HepG2 (cell line): ENCODE measurements at places on chromosomes 6 and 20.
A peak's percentile ranks its signal among the peaks of the same experiment; 100 is the strongest.

GRCh38 chr6:87932361-87932760 is 115.3 kb upstream of the SPACA1 start:
- no peaks in the 10 kb centered on the region; the same call in 1 of the 2 replicates for H3K27me3 ChIP-seq
- H3K4me3 ChIP-seq, result no peak overlapping the region
- peak; percentile 9 for DNase-seq
- H3K36me3 ChIP-seq, result no peaks in the 10 kb centered on the region
- no peak overlapping the region for H3K27ac ChIP-seq

GRCh38 chr6:118648866-118649554 is 2.4 kb downstream of the CEP85L start:
- no peak overlapping the region for H3K27ac ChIP-seq
- no peak for DNase-seq
- H3K36me3 ChIP-seq, result no peaks in the 10 kb centered on the region
- peaks cover 21% of the 10 kb centered on the region for H3K4me1 ChIP-seq
- no peak overlapping the region for H3K4me3 ChIP-seq

DNA sequence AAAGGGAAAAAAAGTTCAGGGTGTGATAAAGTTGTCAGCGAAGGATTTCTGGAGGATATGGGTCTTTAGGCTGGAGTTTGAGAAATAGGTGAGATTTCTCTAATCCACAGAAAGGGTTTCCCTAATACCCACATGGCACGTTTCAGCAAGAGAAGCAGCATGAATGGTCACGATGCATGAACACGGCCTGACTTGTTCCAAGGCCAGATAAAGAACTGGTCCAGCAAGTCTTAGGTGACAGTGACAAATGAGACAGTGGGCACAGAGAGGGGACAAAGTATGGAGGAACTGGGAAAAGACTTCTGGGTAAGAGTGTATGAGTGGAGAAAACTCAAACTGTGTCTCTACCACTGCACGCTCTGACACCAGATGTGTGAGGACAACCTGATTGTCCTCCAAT is 262.0 kb upstream of the FOXQ1 start:
- H3K27ac ChIP-seq, result no peak overlapping the region
- peaks cover 46% of the 10 kb centered on the region for H3K4me1 ChIP-seq
- DNase-seq, result no peak
- H3K27me3 ChIP-seq, result no peaks in the 10 kb centered on the region

DNA sequence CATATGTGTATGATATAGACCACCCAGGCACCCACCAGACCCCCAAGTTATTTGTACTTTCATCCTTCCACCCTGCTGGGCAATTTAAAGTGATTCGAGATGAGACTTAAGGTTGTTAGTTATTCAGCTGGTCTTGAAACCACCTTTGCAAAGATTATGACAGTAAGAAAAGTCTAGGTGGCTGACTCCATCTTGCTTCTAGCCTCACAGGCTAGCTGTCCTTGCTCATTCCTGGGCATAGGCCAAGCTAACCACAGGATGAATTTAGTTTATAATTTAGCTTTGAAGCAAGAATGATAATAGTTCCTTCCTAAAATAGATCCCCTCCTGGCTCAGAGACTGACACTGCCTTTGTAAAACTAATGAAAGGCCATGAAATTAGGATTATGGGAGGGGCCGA is 71.9 kb upstream of the IYD start:
- H3K27me3 ChIP-seq, result peaks cover 2% of the 10 kb centered on the region; the same call in 1 of the 2 replicates
- H3K4me3 ChIP-seq, result no peak overlapping the region
- no peak for DNase-seq

GRCh38 chr20:46145713-46146112 is 27.6 kb downstream of the CD40 start:
- no peak overlapping the region for H3K27ac ChIP-seq
- H3K4me1 ChIP-seq, result no peaks in the 10 kb centered on the region
- H3K4me3 ChIP-seq, result no peak overlapping the region
- no peaks in the 10 kb centered on the region for H3K36me3 ChIP-seq

GRCh38 chr20:20743511-20744169 is 31.2 kb upstream of the RALGAPA2 start:
- H3K4me3 ChIP-seq, result peak overlapping the region; percentile 64
- H3K27ac ChIP-seq, result peak overlapping the region; percentile 8
- peaks cover 12% of the 10 kb centered on the region; the same call in 2 of the 3 replicates for H3K27me3 ChIP-seq
- no peaks in the 10 kb centered on the region for H3K36me3 ChIP-seq
- peak; percentile 57 for DNase-seq

DNA sequence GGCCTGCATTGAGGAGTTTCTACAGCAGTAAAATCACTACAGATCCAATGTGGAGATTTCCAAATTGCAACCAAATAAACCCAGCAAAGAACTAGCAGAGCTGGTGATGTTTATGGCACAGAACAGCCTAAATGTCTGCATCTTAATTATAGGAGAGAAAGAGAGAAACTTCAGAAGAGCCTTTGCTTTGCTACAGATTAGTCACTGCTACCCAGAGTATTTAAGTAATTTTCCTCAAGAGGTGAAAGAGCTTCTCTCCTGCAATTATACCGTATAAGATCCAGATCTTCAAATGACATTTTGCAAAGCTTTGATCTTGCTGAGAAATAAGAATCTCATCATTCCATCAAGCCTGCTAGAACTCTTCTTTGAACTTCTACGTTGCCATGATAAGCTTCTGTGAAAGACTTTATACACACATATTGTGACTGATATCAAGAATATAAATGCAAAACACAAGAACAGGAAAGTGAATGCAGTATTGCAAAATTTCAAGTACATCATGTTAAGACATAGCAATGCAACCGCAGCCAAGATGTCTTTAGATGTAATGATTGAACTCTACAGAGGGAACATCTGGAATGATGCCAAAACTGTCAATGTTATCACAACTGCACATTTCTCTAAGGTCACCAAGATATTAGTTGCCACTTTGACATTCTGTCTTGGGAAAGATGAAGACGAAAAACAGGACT is 48.0 kb downstream of the MKKS start:
- no peak for DNase-seq
- no peaks in the 10 kb centered on the region for H3K27me3 ChIP-seq
- no peak overlapping the region for H3K4me3 ChIP-seq
- H3K4me1 ChIP-seq, result peaks cover 17% of the 10 kb centered on the region
- H3K36me3 ChIP-seq, result no peaks in the 10 kb centered on the region
- no peak overlapping the region for H3K27ac ChIP-seq

DNA sequence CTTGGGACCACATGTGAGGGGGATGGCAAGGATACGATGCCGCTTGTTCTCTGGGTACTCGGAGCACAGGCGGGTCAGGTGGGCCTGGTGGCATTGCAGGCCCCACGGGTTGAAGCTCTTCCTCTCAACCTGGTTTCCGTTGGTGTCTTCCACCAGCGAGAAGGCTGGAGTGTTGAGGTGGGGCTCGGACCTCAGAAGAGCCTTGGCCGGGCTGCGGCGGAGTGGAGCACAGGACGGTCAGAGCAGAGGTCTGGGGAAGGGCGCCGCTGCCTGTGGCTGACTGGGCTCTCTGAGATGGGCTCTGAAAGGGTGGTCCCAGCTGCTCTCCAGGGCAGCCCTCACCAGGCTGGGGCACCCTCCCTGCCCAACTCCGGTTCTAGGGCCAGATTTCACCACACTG is 15.2 kb upstream of the UQCC2 start:
- no peaks in the 10 kb centered on the region; the same call in 1 of the 2 replicates for H3K27me3 ChIP-seq
- DNase-seq, result no peak
- H3K4me1 ChIP-seq, result no peaks in the 10 kb centered on the region
- H3K36me3 ChIP-seq, result no peaks in the 10 kb centered on the region
- H3K27ac ChIP-seq, result no peak overlapping the region

GRCh38 chr6:48194596-48195295 is 83.7 kb upstream of the PTCHD4 start:
- no peaks in the 10 kb centered on the region for H3K27me3 ChIP-seq
- no peaks in the 10 kb centered on the region for H3K36me3 ChIP-seq
- no peak overlapping the region for H3K4me3 ChIP-seq
- no peak for DNase-seq

- H3K4me3 ChIP-seq, result no peak overlapping the region
- no peaks in the 10 kb centered on the region for H3K36me3 ChIP-seq
- no peak for DNase-seq
- H3K27me3 ChIP-seq, result no peaks in the 10 kb centered on the region
- peaks cover 30% of the 10 kb centered on the region for H3K4me1 ChIP-seq
- no peak overlapping the region for H3K27ac ChIP-seq
Observed at GRCh38 chr20:53837126-53837826, 233.1 kb downstream of the BCAS1 start.

GRCh38 chr20:1711826-1712601 is 54.4 kb upstream of the SIRPG start:
- H3K27ac ChIP-seq, result no peak overlapping the region
- no peaks in the 10 kb centered on the region for H3K4me1 ChIP-seq
- H3K4me3 ChIP-seq, result no peak overlapping the region
- no peak for DNase-seq
- H3K27me3 ChIP-seq, result peaks cover 19% of the 10 kb centered on the region

- H3K36me3 ChIP-seq, result no peaks in the 10 kb centered on the region
- no peak overlapping the region for H3K27ac ChIP-seq
- no peak for DNase-seq
- H3K4me3 ChIP-seq, result no peak overlapping the region
- no peaks in the 10 kb centered on the region for H3K4me1 ChIP-seq
Observed at GRCh38 chr6:163720005-163720404, 305.5 kb downstream of the QKI start.

DNA sequence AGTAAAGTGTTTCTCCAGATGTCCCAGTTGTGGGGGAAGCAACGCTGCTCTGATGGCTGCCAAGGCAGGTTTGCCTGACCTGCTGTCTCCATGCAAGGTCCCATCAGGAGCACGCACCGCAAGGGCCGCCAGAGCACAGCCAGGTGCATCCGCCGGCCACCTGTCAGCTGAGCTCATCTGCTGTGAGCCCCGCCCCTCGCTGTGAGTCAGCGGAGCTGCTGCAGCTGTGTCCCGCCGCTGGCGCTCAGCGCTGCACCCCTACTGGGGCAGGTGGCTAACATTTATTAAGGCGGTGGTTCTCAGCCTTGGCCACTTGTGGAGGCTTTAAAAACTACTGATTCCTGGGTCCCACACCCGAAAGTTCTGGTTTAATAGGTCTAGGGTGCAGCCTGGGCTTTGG is 225.7 kb downstream of the UST start:
- no peak overlapping the region for H3K27ac ChIP-seq
- H3K36me3 ChIP-seq, result no peaks in the 10 kb centered on the region
- no peaks in the 10 kb centered on the region; the same call in 1 of the 2 replicates for H3K27me3 ChIP-seq
- H3K4me1 ChIP-seq, result peaks cover 22% of the 10 kb centered on the region
- peak; percentile 21 for DNase-seq

DNA sequence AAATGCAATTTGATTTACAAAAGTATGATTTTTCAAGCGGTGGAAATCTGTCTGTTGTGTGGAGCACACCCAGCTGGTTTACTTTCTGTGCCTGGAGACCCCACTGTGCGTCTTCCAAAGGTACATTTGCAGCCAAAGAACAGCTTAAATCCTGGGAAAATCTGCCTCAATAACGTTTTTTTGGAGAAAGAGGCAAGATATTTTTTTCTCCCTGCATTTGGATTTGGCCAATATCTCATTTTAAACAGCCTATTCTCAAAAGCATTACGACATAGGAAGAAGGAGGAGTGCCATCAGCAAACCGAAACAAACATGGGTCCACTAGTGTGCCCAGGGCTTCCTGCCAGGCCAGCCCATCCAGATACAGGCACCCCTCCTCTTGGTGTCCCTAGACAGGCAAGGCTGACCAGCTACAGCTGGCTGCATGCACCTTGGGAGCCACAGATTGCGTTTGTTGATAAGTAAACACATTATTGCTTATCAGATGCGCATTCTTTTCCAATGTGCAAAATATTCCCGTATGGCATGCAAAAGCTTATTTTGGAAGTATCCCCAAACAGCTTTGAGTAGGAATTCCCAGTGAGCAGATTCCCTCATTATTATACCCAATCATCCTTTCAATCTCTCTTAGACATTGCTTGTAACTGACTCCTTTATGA is 184.5 kb upstream of the MARCKS start:
- no peaks in the 10 kb centered on the region for H3K36me3 ChIP-seq
- peak overlapping the region; percentile 29 for H3K4me3 ChIP-seq
- no peaks in the 10 kb centered on the region for H3K27me3 ChIP-seq
- peak; percentile 23 for DNase-seq

DNA sequence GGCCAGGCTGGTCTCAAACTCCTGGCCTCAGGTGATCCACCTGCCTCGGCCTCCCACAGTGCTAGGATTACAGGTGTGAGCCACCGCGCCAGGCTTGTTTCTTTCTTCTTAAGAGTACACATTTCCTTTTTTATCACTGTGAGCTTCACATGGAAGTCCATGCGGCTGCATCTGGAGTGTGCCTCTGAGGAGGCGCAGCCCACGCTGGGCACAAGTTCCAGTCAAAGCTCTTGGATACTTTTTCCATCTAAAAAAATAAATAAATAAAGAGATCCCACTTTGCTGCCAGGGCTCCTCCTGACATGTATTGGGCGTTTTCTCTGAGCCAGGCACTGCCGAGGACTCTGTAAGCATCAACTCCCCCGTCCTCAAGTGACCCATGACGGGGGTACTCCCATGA is 123.0 kb downstream of the PREX1 start:
- H3K4me1 ChIP-seq, result no peaks in the 10 kb centered on the region
- H3K27ac ChIP-seq, result no peak overlapping the region
- no peak overlapping the region for H3K4me3 ChIP-seq
- no peak for DNase-seq
- H3K36me3 ChIP-seq, result no peaks in the 10 kb centered on the region

DNA sequence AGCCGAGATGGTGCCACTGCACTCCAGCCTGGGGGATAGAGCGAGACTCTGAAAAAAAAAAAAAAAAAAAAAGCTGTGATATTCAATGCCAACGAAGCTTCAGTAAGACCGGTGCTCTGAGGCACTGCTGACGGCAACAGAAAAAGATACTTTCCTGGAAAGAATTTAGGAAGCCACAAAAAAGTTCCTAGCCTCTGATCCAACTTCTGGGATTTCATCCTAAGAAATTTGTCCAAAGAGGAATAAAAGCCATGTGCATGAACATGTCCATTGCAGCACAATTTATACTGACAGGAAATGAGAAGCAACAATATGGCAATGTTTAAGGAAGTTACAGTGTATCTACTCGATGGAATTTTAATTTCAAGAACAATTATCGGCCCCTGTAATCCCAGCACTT is 24.5 kb upstream of the CARMIL1 start:
- no peak overlapping the region for H3K27ac ChIP-seq
- H3K27me3 ChIP-seq, result no peaks in the 10 kb centered on the region
- no peaks in the 10 kb centered on the region for H3K36me3 ChIP-seq

GRCh38 chr6:35428421-35429149 is 23.6 kb upstream of the FANCE start:
- DNase-seq, result peak; percentile 82
- peaks cover 33% of the 10 kb centered on the region for H3K4me1 ChIP-seq
- no peaks in the 10 kb centered on the region for H3K27me3 ChIP-seq
- no peak overlapping the region for H3K4me3 ChIP-seq
- peak overlapping the region; percentile 37 for H3K27ac ChIP-seq
- H3K36me3 ChIP-seq, result no peaks in the 10 kb centered on the region

GRCh38 chr6:54307439-54307910 is 766 bp upstream of the TINAG start:
- peaks cover 22% of the 10 kb centered on the region for H3K4me1 ChIP-seq
- DNase-seq, result peak; percentile 29
- H3K27me3 ChIP-seq, result no peaks in the 10 kb centered on the region
- H3K27ac ChIP-seq, result peak overlapping the region; percentile 11
- H3K4me3 ChIP-seq, result no peak overlapping the region

GRCh38 chr6:7234547-7234946 is 78.5 kb downstream of the SSR1 start:
- no peak overlapping the region for H3K4me3 ChIP-seq
- no peak overlapping the region for H3K27ac ChIP-seq
- H3K27me3 ChIP-seq, result no peaks in the 10 kb centered on the region
